ENCODE measurements at places on chromosomes 1 and 21. TPM values are rescaled to one million over a fixed set of nuclear protein-coding genes. Genes with fewer than 3 reads are reported as not detected.

Gene ICOSLG
- 19.1 TPM for total RNA-seq

Gene CFHR5
- not detected for total RNA-seq

Gene CD5L
- total RNA-seq = not detected

Gene KRTAP10-5
- not detected for total RNA-seq

Gene AIRE
- 1.4 TPM for total RNA-seq

GRCh38 chr1:31583995-31584868 lies 7.9 kb downstream of the TINAGL1 start:
- no peak for DNase-seq

- DNase-seq = no peak
Observed at GRCh38 chr1:181310560-181310959, 172.8 kb upstream of the CACNA1E start.

Data from T-helper 17 cell (primary cell).